GDM1 (cell line): ENCODE measurements at places on chromosomes 4 and X.

- DNase-seq: no peak
Measured at GRCh38 chrX:29555465-29556091, 659.8 kb upstream of the MAGEB2 start.

DNA sequence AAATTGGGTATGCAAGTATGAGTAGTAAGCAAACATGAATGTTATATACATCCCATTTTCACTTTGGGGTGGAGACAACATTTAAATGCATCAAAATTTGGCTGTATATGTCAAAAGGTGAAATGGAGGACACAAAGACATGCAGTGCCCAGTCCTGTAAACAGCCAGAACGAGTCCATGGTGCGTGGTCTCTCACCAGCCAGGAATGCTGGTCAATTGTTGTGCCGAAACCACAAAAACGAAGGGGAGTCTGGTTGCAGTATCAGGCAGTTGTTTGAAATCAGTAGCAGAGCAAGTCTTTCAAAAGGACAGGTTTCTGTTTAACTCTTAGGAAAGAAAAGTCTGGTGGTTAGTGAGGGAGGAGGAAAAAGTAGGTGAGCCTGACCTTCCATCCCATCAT is 22.3 kb upstream of the RNF150 start:
- no peak for DNase-seq

GRCh38 chr4:128827296-128827695 is 17.8 kb downstream of the JADE1 start:
- no peak for DNase-seq

GRCh38 chr4:140249351-140249750 is 95.4 kb upstream of the MAML3 start:
- DNase-seq: no peak

DNA sequence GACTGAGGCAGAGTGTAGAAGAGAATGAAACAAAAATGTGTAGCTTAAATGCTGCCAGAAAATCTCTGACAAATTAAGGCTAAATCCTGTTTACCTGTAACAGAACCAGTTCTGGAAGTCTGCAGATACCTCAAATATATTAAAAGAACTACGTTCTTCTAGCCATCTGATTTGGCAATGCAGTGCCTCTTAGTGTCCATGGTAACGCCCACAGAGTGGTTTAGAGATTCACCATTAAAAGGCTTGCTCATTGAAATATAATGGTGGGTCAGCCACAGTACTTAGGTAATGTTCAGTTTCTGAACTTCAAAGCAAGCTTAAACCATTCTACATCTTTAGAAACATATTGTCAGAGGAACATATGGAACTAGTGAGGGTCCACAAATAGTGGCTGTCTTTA is 23.2 kb upstream of the LUZP4 start:
- no peak for DNase-seq

GRCh38 chr4:6507345-6507744 is 34.9 kb upstream of the PPP2R2C start:
- no peak for DNase-seq
